ENCODE measurements at places on chromosomes 11 and 22.

GRCh38 chr11:126700768-126701519 is 299.6 kb downstream of the KIRREL3 start:
- H3K4me1 ChIP-seq = no peaks in the 10 kb centered on the region
- H3K4me3 ChIP-seq = no peak overlapping the region
- no peaks in the 10 kb centered on the region for H3K36me3 ChIP-seq
- no peak for DNase-seq
- no peak overlapping the region for H3K27ac ChIP-seq
- H3K27me3 ChIP-seq = peaks cover 7% of the 10 kb centered on the region

DNA sequence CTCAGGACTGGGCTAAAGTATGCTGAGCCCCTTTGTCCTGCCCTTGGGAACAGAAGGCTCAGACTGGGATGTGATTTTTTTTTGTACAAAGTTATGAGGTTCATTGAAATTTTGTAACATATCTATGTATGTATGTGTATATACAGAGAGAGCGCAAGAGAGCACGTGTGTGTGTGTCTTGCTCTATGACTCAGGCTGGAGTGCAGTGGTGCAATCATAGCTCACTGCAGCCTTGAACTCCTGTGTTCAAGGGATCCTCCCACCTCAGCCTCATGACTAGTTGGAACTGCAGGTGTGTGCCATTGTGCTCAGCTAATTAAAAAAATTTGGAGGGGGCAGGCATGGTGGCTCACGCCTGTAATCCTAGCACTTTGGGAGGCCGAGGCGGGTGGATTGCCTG is 5.7 kb downstream of the TMEM25 start:
- no peak overlapping the region for H3K4me3 ChIP-seq
- H3K27me3 ChIP-seq = no peaks in the 10 kb centered on the region
- H3K36me3 ChIP-seq = no peaks in the 10 kb centered on the region
- H3K27ac ChIP-seq = no peak overlapping the region
- no peak for DNase-seq

GRCh38 chr22:30191040-30191701 is 55.4 kb downstream of the LIF start:
- H3K4me1 ChIP-seq = peaks cover 86% of the 10 kb centered on the region
- peak overlapping the region; percentile 90 for H3K27ac ChIP-seq
- DNase-seq = no peak
- H3K36me3 ChIP-seq = peaks cover 20% of the 10 kb centered on the region
- H3K27me3 ChIP-seq = no peaks in the 10 kb centered on the region

DNA sequence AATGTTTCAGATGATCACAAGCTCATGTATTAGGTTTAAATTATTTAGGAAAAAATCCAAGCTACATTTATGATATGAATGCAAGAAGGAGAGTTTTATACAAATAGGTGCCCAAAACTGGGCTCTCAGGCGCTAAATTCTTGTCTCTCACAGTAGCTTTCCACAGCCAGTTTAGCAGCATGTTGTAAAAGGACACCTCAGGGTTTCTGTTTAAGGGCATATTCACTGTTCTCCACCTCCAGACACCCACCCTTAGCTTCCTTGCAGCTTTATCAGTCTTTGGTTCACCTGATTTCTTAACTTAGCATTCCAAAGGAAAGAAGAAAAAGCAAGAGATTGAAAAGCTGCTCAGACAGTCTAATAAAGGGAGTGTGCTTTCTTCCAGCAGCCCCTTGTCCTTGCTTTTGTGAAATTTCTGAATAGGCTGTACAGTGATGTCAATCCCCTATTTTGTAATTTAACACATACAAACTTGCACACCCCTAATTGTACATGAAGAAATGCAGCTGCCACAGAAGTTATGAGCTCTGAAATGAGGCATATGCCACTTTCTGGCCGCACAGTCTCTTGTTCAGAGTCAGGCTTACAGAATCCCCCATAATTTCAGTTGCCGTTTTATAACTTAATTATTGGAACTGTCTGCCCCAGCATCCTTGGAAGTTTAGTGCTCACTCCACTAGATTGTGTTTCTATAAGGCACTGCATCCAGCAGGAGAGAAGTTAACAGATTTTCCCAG is 262.1 kb downstream of the DDX10 start:
- H3K4me1 ChIP-seq = peaks cover 6% of the 10 kb centered on the region
- H3K4me3 ChIP-seq = no peak overlapping the region
- no peaks in the 10 kb centered on the region for H3K27me3 ChIP-seq
- H3K36me3 ChIP-seq = peaks cover 10% of the 10 kb centered on the region
- DNase-seq = no peak

DNA sequence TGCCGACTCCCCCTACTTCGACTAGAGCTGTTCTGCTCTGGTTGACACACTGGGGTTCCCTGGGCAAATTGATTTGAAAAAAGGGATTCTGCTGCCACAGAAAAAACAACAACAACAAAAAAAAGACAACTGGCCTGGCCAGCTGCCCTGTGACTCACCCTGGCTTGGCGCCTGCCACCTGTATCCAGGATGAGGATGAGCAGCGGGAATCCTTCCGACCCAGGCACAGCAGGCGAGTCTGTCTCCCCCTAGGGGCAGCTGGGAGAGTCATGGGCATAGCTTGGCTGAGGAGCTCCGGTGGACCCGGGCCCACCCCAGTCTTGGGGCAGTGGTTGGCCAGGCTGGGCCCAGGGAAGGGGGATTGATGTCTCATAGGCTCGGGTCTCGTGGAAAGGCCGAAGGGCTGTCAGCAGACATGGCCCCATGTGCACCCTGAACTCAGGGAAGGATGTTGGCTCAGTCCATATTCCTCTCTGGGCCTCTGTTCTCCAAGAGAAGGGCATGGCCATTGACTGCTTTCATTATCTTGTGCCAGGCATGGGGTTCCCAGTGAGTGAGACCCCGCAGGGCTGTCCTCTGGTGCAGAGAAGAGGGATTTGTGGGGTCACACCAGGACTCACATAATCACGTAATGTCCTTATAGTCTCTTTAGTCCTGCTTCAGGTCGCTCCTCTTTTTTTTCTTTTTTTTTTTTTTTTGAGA is 10.4 kb upstream of the SUN2 start:
- no peak overlapping the region for H3K4me3 ChIP-seq
- DNase-seq = peak; percentile 55
- no peaks in the 10 kb centered on the region for H3K36me3 ChIP-seq
- H3K4me1 ChIP-seq = peaks cover 4% of the 10 kb centered on the region
- H3K27ac ChIP-seq = no peak overlapping the region

DNA sequence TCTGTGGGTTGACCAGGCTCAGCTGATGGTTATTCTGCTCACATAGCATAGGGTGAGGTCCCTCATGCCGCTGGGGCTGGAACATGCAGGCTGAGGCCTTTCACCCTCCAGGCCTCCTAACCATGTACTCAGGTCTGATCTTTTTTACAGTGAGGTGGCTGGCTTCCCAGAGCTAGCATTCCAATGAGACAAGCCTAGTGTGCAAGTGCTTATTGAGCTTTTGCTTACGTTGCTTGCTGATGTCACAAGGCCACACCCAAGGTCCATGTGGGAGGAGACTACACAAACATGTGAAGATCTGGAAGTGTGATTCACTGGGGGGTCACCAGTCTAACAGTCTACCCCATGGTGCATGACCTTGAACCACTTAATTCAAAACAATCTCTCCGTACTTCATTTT is 33.9 kb downstream of the ISX start:
- H3K27ac ChIP-seq = no peak overlapping the region
- no peaks in the 10 kb centered on the region for H3K4me1 ChIP-seq
- H3K27me3 ChIP-seq = peaks cover 5% of the 10 kb centered on the region
- no peak overlapping the region for H3K4me3 ChIP-seq

GRCh38 chr22:46089426-46090035 is 60.8 kb upstream of the PPARA start:
- DNase-seq = no peak
- H3K4me3 ChIP-seq = no peak overlapping the region
- no peak overlapping the region for H3K27ac ChIP-seq
- H3K27me3 ChIP-seq = no peaks in the 10 kb centered on the region

DNA sequence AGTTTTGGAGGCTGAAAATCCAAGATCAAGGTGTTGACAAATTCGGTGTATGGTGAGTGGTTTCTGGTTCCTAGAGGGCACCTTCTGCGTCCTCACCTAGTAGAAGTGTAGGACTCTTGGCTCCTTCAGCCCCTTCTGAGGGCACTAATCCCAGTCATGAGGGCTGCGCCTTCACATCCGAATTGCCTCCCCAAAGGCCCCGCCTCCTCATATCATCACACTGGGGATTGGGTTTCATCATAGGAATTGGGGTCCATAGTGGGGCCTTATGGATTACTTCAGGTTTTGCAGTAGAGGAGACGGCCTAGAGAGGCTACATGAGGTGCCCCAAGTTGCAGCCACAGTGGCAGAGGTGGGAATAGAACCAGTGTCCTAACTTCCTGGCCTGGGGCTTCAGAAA is 87.1 kb downstream of the CEP164 start:
- peaks cover 2% of the 10 kb centered on the region for H3K36me3 ChIP-seq
- peaks cover 4% of the 10 kb centered on the region for H3K27me3 ChIP-seq
- H3K27ac ChIP-seq = no peak overlapping the region
- H3K4me3 ChIP-seq = no peak overlapping the region

GRCh38 chr22:38467904-38468442 is at the start of gene KDELR3:
TSS of gene KDELR3 (plus strand) at chr22:38468096. CDS start at chr22:38468234, 138 bp downstream.
- H3K27ac ChIP-seq = peak within 1 kb of the TSS; percentile 76
- no peaks in the 10 kb centered on the region for H3K36me3 ChIP-seq
- peaks cover 44% of the 10 kb centered on the region for H3K27me3 ChIP-seq
- peaks cover 13% of the 10 kb centered on the region for H3K4me1 ChIP-seq
- H3K4me3 ChIP-seq = peak within 1 kb of the TSS; percentile 77

- DNase-seq = no peak
- peaks cover 2% of the 10 kb centered on the region for H3K36me3 ChIP-seq
- no peak overlapping the region for H3K4me3 ChIP-seq
- peaks cover 4% of the 10 kb centered on the region for H3K27me3 ChIP-seq
- H3K27ac ChIP-seq = no peak overlapping the region
Observed at GRCh38 chr22:17131686-17132085, 10.5 kb upstream of the TMEM121B start.

GRCh38 chr22:28052825-28053269 is 133.8 kb upstream of the PITPNB start:
- DNase-seq = no peak
- H3K4me1 ChIP-seq = no peaks in the 10 kb centered on the region
- H3K4me3 ChIP-seq = no peak overlapping the region
- H3K36me3 ChIP-seq = no peaks in the 10 kb centered on the region
- H3K27ac ChIP-seq = no peak overlapping the region

- H3K4me1 ChIP-seq = peaks cover 19% of the 10 kb centered on the region
- H3K27me3 ChIP-seq = no peaks in the 10 kb centered on the region
- DNase-seq = no peak
- peaks cover 30% of the 10 kb centered on the region for H3K36me3 ChIP-seq
- no peak overlapping the region for H3K4me3 ChIP-seq
Observed at GRCh38 chr22:30416403-30416802, 9.2 kb upstream of the MTFP1 start.

DNA sequence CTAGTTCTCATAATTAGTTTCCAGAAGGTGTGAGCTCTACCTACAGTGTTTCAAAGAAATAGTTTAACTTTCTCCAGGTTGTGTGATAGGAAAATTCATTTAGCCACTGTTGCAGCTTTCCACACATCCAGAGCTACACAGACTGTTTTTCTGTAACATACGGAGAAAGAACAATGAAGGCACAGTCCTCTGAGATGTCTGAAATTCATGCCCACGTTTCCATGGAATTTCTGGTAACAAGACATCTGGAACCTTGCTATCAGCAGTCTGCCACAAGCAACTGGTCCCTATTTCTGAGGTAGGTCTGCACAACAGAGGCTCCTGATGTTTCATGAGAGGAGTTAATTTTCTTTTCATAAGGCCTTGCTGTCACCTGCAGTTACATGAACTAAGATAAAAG is 273.3 kb upstream of the C11orf87 start:
- H3K4me1 ChIP-seq = no peaks in the 10 kb centered on the region
- H3K4me3 ChIP-seq = no peak overlapping the region
- H3K27me3 ChIP-seq = peaks cover 10% of the 10 kb centered on the region
- DNase-seq = no peak

DNA sequence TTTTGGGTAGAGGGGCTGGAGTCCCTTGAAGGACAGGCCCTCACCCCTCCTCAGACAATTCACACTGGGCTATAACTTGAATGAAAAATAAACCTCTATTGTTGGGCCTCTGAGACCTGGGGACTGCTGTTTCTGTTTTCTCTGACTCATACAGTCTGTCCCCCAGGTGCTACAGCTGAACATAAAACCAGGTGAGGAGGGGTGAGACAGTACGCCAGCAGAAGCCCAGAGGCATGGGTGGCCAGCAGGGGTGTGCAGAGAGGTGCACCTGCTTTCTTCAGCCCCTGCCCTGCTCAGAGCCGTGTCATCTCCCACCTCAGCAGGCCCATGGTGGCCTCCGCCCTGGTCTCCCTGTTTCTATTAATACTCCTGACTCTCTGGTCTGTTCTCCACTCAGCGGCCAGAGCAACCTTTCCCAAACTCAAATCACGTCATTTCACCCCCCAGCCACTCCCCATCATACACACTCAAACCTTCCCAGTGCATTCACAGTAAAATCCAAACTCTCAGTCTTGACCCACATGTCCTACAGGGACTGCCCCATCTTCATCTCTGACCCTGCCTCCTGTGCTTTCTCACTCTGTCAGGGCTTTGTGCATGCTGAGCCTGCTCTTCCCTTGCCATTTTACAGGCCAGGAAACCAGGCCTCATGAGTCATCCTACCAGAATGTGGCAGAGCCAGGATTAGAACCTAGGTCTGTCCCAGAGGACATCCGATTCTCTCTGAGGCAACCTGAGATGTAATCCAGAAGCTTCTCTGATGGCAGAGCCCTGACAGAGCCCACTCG is 5.4 kb upstream of the IL2RB start:
- H3K4me1 ChIP-seq = peaks cover 32% of the 10 kb centered on the region
- no peaks in the 10 kb centered on the region for H3K27me3 ChIP-seq
- H3K4me3 ChIP-seq = no peak overlapping the region
- peak overlapping the region; percentile 11 for H3K27ac ChIP-seq
- peaks cover 15% of the 10 kb centered on the region for H3K36me3 ChIP-seq

- H3K27ac ChIP-seq = no peak overlapping the region
- DNase-seq = no peak
- H3K4me1 ChIP-seq = peaks cover 7% of the 10 kb centered on the region
- peaks cover 31% of the 10 kb centered on the region for H3K27me3 ChIP-seq
Observed at GRCh38 chr11:128897826-128898225, 6.7 kb downstream of the KCNJ5 start.

GRCh38 chr11:131924001-131924400 is 553.6 kb downstream of the NTM start:
- no peaks in the 10 kb centered on the region for H3K4me1 ChIP-seq
- H3K36me3 ChIP-seq = no peaks in the 10 kb centered on the region
- DNase-seq = no peak
- no peaks in the 10 kb centered on the region for H3K27me3 ChIP-seq

GRCh38 chr11:29780756-29781155 is 236.1 kb downstream of the KCNA4 start:
- no peaks in the 10 kb centered on the region for H3K36me3 ChIP-seq
- no peaks in the 10 kb centered on the region for H3K27me3 ChIP-seq
- no peaks in the 10 kb centered on the region for H3K4me1 ChIP-seq
- H3K4me3 ChIP-seq = no peak overlapping the region

DNA sequence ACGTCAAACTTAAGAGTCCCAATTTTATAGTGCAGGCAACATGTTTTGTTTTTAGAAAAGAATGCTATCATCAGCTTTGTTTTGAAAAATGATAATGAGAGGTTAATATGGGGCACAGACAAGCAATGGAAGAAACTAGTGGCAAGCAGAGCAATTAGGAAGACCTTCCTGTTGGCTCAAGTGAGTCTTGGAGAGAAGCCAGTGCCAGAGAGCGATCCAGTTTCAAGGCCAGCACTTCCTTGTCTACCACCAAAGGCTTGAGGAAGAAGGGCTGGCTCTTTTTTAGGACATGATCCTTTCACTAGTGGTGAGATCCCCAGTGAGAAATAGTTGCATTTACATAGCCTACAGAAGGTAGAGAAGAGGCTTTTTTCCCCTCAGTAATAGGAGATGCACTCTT is 1340.7 kb downstream of the LRRC4C start:
- no peaks in the 10 kb centered on the region for H3K4me1 ChIP-seq
- no peaks in the 10 kb centered on the region for H3K27me3 ChIP-seq
- H3K27ac ChIP-seq = no peak overlapping the region
- no peaks in the 10 kb centered on the region for H3K36me3 ChIP-seq
